Caudate nucleus (tissue), 63 donors: ENCODE measurements at places on chromosomes 3 and 15.

GRCh38 chr15:68227643-68228142 is 1.8 kb downstream of the CLN6 start:
- DNase-seq = no peak

DNA sequence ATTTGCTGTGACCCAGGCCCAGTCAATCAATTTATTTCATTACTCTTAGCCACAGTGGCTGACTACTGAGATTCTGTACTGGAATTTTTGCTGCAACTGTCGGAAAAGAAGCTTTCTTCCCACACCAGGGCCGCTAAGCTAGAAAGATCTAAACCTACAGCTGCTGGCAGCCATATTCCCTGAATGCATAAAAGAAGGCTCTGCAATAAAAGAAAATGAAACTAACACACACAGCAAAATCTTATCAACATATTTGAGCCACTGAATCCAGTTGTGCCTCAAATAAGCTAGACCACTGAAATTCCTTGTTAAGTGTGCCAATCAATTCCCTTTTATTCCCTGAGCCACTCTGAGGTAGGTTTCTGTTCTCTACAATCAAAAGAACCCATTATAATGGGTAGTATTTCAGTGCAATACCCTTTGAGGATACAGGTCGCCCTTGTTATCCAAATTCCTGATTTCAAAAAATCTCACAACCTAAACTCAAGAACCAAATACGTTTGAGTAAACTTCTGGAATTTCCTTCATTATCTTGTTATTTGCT is 60.3 kb downstream of the MYO9A start:
- no peak for DNase-seq

- no peak for DNase-seq
These were observed 598 bp upstream of the GJD2 start for GRCh38 chr15:34755419-34755773.

DNA sequence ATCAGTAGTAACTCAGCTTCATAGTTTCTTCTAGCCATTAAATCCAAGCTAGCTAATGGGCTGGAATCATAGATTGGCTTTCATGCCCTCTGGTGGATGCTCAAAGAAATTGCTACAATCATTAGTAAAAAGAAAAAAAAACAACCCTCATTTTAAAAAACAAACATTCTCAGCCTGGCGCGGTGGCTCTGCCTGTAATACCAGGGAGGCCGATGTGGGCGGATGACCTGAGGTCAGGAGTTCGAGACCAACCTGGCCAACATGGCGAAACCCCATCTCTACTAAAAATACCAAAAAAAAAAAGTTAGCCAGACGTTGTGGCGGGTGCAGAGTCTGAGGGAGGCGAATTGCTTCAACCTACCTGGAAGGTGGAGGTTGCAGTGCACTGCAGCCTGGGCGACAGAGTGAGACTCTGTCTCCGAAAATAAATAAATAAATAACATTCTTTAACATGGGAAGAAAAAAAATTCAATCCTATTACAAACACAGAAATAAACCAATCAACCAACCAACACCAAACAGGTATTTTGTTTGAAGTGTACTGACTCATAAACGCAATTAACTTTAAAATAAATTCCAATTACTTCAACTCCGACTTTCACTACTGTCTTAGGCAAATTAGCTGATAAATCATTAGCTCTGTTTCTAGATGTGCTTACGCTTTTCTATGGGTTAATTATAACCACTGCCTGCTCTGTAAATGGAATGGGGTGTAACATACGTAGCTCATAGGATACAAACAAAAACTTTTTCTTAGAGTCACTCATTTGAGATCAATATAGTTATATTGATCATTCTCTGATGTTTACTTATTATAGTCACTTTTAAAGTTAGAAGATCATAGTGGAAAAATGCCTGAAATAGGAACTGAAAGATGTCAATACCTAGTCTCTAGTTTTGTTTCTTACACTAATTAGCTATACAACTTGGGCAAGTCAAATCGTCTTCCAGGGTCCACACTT is 24.9 kb downstream of the TMEM207 start:
- no peak for DNase-seq

GRCh38 chr3:195263193-195263924 is 7.6 kb downstream of the XXYLT1 start:
- DNase-seq = no peak

GRCh38 chr15:63605816-63606215 is 8.6 kb downstream of the FBXL22 start:
- DNase-seq = no peak

DNA sequence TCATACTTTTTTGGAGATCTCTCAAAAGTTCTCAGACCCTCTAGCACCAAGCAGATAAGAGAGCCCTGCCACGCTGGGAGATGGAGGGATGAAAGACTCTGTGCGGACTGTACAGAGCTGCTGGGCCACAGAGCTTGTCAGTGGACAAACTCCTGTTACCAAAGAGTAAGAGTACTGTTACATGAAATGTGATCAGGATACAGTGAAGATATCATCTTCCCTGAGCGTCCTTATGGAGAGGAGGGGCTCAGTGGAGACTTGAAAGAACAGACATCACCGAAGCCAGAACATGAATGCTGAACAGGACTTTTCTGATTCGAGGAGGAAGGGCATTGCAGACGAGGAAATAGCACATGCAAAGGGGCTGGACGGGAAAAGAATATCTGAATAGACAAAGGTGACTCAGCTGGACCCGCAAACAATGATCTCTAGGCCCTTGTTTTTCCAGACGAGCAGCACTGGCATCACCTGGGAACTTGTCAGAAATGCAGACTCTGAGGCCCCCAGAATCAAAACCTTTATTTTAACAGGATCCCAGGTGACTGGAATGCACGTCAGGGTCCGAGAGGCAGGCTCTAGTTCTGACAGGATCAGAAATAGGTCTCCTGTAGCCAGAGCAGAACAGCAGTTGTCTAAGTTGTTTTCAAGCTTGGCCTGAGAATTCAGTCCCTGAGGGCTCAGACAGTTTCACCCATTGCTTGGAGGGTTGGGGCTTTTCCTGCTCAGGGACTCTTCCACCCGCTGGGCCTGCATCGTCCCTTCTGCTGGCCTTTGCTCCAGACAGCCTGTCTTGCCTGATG is 277.9 kb downstream of the RPLP1 start:
- DNase-seq = no peak

GRCh38 chr3:104316118-104316517 is 1050.6 kb upstream of the ALCAM start:
- no peak for DNase-seq

GRCh38 chr15:63250312-63250965 is 27.0 kb upstream of the APH1B start:
- no peak for DNase-seq

DNA sequence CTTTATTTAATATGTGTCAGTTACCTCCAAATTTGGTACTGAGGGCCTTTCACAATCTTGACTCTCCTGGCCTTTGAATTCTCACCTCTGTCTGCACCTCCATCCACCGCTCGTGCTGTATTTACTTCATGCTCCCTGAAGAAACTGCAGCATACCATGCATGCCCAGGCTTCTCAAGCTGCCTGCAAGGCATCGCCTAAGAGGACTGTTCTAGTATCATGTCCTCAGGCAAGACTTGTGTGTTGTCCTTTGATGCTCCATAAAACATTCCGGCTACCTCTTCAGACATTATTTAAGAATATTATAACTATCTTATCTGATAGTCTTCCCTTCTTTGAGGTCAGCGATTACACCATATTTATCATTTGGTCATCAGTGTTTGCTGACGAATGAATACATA is 682.5 kb downstream of the NR2F2 start:
- no peak for DNase-seq
